Renal cortex interstitium (tissue), 15 donors: ENCODE measurements at places on chromosomes 3 and 15. TPM values are rescaled to one million over a fixed set of nuclear protein-coding genes. Genes with fewer than 3 reads are reported as not detected.

The MASP1 gene
- 9.7 TPM for polyA plus RNA-seq

The NR2E3 gene
- 0.31 TPM for polyA plus RNA-seq

The SLC38A3 gene
- polyA plus RNA-seq = 7.2 TPM

- DNase-seq = no peak
These were observed 335.8 kb upstream of the GOLIM4 start for GRCh38 chr3:168431491-168431890.

GRCh38 chr3:86653661-86654205 is 337.2 kb downstream of the VGLL3 start:
- DNase-seq = no peak
